Uterus (tissue), 4 donors: ENCODE measurements at places on chromosomes 13 and 19. TPM values are rescaled to one million over a fixed set of nuclear protein-coding genes. Genes with fewer than 3 reads are reported as not detected.

CAPN12 gene
- total RNA-seq: 8.2 TPM

GRCh38 chr13:37109051-37109678 lies 3.7 kb upstream of the CSNK1A1L start:
- no peak for DNase-seq
- no peaks in the 10 kb centered on the region for H3K36me3 ChIP-seq
- H3K4me3 ChIP-seq: no peak overlapping the region
- H3K27ac ChIP-seq: no peak overlapping the region

- no peaks in the 10 kb centered on the region for H3K27me3 ChIP-seq
- H3K36me3 ChIP-seq: no peaks in the 10 kb centered on the region
- no peak overlapping the region for H3K27ac ChIP-seq
- H3K4me3 ChIP-seq: no peak overlapping the region
These were observed 143.4 kb downstream of the SHISA2 start for GRCh38 chr13:25908366-25908765.

- no peaks in the 10 kb centered on the region for H3K36me3 ChIP-seq
- no peak for DNase-seq
- no peaks in the 10 kb centered on the region for H3K27me3 ChIP-seq
- H3K4me3 ChIP-seq: peak overlapping the region; percentile 65
- peak overlapping the region; percentile 96 for H3K27ac ChIP-seq
- H3K4me1 ChIP-seq: peaks cover 6% of the 10 kb centered on the region
These were observed 16.5 kb upstream of the ERCC1 start for GRCh38 chr19:45440259-45440638.

- H3K27me3 ChIP-seq: no peaks in the 10 kb centered on the region
- H3K36me3 ChIP-seq: no peaks in the 10 kb centered on the region
These were observed 31.8 kb upstream of the ZNF675 start for GRCh38 chr19:23718802-23719201.

- H3K4me3 ChIP-seq: no peak overlapping the region
- no peak overlapping the region for H3K27ac ChIP-seq
- H3K4me1 ChIP-seq: peaks cover 11% of the 10 kb centered on the region
- DNase-seq: peak; percentile 59
- H3K27me3 ChIP-seq: no peaks in the 10 kb centered on the region
- H3K36me3 ChIP-seq: no peaks in the 10 kb centered on the region
These were observed 2.1 kb upstream of the PTBP1 start for GRCh38 chr19:795073-795611.

DNA sequence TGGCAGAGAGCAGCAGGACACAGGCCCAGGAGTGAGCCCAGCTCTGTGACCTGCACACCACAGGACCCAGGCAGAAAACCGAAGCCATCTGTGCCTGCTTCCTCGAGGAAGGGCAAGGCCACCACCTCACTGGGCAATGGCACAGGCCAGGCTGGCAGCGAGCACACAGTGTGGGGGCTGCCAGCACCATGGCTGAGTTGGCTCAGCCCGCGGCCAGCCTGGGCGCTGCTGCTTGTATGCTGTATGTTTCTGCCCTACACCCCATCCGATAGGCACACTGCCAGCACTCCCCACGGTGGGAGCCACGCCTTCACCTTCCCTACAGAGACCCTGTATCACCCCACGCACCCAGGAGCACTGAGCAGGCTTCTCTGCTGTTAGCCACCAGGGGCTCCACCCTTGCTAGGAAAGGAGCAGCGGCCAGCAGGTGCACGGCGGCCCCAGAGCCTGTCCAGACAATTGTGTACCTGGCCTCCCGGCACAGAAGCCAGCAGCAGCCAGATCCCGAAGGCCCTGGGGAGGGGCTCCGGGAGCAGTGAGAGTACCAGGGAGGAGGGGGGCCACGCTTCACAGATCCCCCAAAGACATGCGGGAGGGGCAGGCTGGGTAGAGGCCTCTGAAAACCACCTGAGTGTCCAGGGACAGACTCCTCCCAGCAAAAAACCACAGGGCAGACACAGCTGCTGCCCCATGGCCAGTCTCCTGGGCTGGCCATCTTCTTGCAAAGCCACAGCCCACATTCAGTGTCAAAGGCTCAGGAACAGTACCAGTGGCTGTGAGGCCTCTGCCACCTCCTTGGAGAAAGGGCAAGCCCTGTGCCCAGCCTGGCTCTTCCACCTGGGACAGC lies 56.1 kb downstream of the MLLT1 start:
- no peak for DNase-seq
- peak overlapping the region; percentile 28 for H3K27ac ChIP-seq
- no peaks in the 10 kb centered on the region for H3K4me1 ChIP-seq
- no peaks in the 10 kb centered on the region for H3K36me3 ChIP-seq
- H3K4me3 ChIP-seq: no peak overlapping the region

ZNF468 gene
- total RNA-seq: 92.2 TPM

GRCh38 chr19:50430888-50431342 lies 1.8 kb upstream of the MYBPC2 start:
- DNase-seq: no peak
- H3K27me3 ChIP-seq: no peaks in the 10 kb centered on the region
- H3K27ac ChIP-seq: no peak overlapping the region
- H3K36me3 ChIP-seq: no peaks in the 10 kb centered on the region
- no peaks in the 10 kb centered on the region for H3K4me1 ChIP-seq
- peak overlapping the region; percentile 42 for H3K4me3 ChIP-seq

SYNGR4 gene
- not detected for total RNA-seq

DNA sequence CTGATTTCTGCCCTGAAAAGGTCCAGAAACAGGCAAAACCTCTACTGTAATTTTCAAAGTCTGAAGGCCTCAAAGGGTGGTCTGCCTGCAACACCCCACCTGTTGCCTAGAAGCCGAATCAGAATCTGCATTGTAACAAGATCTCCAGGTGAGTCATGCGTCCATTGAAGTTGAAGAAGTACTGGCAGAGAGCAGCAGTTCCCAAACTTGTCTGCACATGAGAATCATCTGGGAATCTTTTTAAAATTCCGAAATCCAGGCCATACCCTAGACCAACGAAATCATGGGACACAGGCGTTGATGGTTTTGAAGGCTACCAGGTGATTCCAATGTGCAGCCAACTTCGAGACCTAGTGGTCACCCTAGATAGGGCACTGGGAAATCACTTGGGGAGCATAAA lies 16.0 kb upstream of the CLN5 start:
- DNase-seq: no peak
- no peak overlapping the region for H3K4me3 ChIP-seq
- no peaks in the 10 kb centered on the region for H3K27me3 ChIP-seq

DNA sequence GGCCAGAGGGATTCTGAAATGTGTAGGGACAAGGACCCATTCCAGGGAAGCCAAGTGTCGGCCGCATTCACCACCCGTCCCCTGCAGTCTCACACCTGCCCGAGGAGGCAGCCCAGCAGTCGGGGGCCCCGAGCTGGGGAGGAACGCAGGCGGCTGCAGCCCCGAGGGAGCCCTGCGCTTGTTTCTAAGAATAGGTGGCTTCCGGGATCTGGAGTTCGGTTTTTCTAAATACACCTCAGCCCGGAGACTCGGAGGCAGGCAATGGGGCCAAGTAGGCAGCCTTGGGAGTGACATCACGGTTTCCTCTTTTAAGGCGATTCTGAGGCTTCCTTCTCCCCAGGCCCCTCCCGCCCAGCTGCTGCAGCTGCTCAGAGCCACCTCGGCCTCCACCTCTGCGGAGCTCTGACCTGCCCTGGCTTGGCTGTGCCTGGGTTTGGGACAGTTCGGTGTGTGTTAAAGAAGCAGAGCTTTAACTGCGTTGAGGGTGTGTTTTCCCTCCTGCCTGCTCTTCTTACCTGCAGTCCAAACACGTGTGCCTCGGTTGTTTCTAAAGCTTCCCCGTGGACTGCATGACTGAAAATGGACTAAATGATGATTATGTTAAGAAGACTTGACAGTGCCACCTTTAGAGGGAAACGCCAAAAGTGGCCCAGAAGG lies 80.5 kb downstream of the COL4A2 start:
- no peaks in the 10 kb centered on the region for H3K27me3 ChIP-seq
- peak overlapping the region; percentile 2 for H3K4me3 ChIP-seq
- H3K36me3 ChIP-seq: no peaks in the 10 kb centered on the region
- H3K27ac ChIP-seq: peak overlapping the region; percentile 96
- H3K4me1 ChIP-seq: peaks cover 16% of the 10 kb centered on the region
- peak; percentile 85 for DNase-seq

- no peak for DNase-seq
- H3K4me3 ChIP-seq: no peak overlapping the region
- no peaks in the 10 kb centered on the region for H3K27me3 ChIP-seq
- H3K36me3 ChIP-seq: no peaks in the 10 kb centered on the region
- H3K4me1 ChIP-seq: no peaks in the 10 kb centered on the region
These were observed 27.3 kb upstream of the GPI start for GRCh38 chr19:34337739-34338138.

DNA sequence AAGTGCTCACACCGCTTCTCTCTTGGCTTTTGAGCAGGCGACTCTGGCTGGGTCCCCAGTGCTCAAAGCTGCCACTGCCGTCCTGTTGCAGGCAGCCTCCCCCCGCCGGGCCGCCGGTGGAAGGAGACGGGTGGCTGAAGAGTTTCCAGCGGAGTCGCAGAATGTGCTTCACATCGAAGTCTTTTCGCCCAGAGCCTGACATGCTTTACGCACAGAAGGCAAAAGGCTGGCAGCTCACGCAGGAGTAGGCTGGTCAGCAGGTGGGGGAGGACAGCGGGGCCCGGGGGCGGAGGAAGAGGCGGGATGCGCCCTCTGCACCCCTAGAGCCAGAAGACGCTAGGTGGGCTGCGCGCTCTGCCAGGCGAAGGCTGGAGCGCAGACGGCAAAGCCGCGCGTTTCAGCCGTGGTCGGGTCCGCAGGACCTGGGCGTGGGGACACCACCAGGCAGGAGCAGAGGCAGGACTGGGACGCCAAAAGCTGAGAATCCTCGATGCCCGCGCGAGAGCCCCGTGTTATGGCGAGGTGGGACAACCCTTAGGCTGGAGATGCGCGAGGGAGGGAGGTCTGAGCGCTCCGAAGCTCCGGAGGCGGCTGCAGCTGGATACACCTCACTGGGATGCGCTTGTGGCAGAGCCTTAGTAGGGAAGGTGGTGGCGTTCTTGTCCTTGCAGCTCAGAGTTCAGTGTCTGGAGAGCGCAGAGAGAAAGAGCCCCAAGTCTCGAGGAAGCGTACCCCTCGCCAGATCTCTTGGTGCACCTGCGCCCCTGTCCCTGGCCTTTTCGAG lies at the start of gene ATXN8OS:
TSS of gene ATXN8OS (plus strand) at position 329 of the 784 bp plus-strand sequence.
- H3K27me3 ChIP-seq: no peaks in the 10 kb centered on the region
- H3K4me1 ChIP-seq: no peaks in the 10 kb centered on the region
- H3K27ac ChIP-seq: no peak within 1 kb of the TSS
- DNase-seq: no peak
- H3K36me3 ChIP-seq: no peaks in the 10 kb centered on the region

- no peaks in the 10 kb centered on the region for H3K36me3 ChIP-seq
- H3K4me3 ChIP-seq: no peak overlapping the region
- H3K27ac ChIP-seq: peak overlapping the region; percentile 79
These were observed 63.3 kb downstream of the DHRS12 start for GRCh38 chr13:51740698-51741097.

CYP2B6 gene
- total RNA-seq: not detected

DPF1 gene
- not detected for total RNA-seq

GRCh38 chr19:45444318-45445041 lies 20.8 kb upstream of the ERCC1 start:
- no peaks in the 10 kb centered on the region for H3K27me3 ChIP-seq
- H3K4me1 ChIP-seq: peaks cover 6% of the 10 kb centered on the region
- H3K27ac ChIP-seq: peak overlapping the region; percentile 90
- H3K4me3 ChIP-seq: peak overlapping the region; percentile 52
- no peaks in the 10 kb centered on the region for H3K36me3 ChIP-seq
- peak; percentile 97 for DNase-seq
